ENCODE measurements at places on chromosomes 11 and 22.

GRCh38 chr11:77223797-77224196, 77.7 kb downstream of the GDPD4 start:
- no peak for DNase-seq

DNA sequence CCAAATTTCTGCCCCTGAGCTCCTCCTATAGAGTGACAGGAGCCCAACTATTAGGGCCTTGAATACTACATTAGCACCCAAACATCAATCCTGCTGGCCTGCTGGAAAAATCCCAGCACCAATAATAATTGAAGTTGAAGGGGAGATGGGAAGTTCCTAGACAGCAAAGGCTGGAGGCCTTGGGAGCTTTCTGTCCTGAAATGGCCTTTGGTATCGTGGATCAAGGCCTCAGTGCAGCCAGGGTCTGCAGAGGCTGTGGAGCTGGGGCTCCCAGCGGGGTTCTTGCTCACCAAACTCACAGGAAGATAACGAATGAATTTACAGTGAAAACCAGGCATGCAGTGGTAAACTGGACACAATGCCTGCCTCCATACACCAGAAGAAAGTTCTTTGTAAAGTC, 9.2 kb upstream of the MICALL1 start:
- no peak for DNase-seq

- DNase-seq, result no peak
Observed at GRCh38 chr11:10490398-10491241, 35.6 kb downstream of the AMPD3 start.

- no peak for DNase-seq
Observed at GRCh38 chr22:44068422-44069191, 44.5 kb downstream of the PARVB start.

GRCh38 chr11:128919216-128919615, 23.5 kb downstream of the TP53AIP1 start:
- no peak for DNase-seq

GRCh38 chr11:99199341-99199740, 178.6 kb downstream of the CNTN5 start:
- no peak for DNase-seq

DNA sequence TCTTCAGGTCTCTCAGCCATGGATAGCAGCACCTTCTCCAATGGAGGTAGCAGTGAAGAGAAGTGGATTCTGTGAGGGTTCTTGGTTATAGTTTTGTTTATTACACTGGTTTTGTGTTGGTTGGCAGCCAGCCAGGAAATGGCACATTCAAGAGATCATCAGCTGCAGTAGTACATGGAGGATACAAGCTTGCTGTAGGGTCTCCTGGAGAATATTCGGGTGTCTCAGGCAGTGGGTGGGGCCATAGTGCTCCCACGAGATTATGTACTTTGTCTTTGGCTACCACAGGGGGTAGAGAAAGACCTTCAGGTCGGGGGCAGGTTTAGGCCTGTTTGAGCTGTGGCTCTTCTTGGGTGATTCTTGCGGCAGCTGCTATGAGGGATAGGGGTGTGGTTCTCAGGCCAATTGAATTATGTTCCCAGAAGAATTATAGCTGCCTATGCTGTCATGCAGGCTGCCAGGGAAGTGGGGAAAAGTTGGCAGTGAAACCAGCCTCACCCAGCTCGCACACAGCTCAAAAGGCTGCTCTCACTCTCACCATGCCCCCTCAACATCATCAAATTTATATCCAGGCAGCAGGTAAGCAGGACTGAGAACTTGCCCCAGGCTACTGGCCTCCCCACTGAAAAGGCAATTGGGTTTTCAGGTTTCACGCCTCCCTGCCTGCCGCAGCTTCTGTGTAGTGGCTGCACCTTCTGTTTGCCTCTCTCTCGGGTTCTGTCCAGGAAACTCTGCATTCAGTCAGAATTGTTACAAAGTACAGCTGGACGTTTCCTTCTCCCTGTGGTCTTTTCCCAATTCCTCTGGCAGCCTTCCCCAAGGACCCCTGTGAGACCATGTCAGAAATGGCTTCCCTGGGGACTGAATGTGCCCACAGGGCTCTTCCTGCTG, 435.5 kb downstream of the LUZP2 start:
- DNase-seq, result no peak

DNA sequence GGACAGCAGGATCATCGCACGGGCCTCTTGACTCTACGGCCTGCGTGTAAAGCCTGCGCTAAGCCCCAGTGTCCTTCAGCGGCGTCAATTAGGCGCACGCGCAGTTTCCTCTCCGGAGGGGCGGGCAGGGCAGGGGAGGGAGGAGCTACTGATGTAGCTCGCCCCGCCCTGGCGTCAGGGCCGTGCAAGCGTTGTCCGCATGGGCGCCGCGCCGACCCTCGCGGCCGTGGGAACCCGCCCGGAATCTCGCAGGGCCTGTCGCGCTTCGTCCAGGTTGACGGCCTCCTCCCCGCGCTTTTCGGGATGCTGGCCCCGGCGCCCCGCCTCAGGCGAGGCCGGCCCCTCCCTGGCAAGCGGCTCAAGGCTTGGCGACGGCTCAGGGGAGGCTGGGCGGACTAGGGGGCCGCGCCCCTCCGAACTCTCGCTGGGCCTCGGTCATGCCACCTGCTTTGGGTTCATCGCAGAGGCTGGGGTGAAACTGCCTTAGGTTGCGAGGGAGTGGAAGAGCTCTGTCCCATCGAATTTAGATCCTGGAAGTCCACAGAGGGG, 61.1 kb downstream of the ST3GAL4 start:
- DNase-seq, result peak; percentile 62

GRCh38 chr11:116420030-116420429, 352.8 kb downstream of the BUD13 start:
- DNase-seq, result no peak

GRCh38 chr11:11976481-11977127, 31.8 kb downstream of the DKK3 start:
- no peak for DNase-seq

DNA sequence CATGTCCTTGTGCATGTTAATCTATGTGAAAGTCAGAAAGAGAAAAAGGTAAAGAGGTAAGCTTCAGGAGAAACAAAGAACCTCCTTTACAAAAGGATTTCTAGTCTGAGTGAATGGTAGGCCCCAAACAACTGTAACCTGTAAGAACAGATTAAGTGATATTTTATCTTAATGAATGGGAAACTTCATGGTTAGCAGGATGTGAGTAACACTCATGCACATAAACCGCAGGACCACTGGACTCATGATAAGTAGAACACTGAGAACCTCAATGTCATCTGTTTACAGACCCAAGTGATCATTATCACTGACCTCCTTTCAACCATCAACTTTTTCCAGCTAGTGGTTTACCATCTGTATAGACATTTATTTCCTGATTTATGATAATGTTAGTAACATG, 19.9 kb downstream of the OR8G5 start:
- no peak for DNase-seq

GRCh38 chr11:9210224-9210921, 54.8 kb downstream of the DENND5A start:
- DNase-seq, result no peak

- DNase-seq, result no peak
Observed at GRCh38 chr11:34977089-34977912, 60.9 kb downstream of the PDHX start.

- DNase-seq, result no peak
Observed at GRCh38 chr22:31173386-31174145, 13.6 kb downstream of the RNF185 start.

DNA sequence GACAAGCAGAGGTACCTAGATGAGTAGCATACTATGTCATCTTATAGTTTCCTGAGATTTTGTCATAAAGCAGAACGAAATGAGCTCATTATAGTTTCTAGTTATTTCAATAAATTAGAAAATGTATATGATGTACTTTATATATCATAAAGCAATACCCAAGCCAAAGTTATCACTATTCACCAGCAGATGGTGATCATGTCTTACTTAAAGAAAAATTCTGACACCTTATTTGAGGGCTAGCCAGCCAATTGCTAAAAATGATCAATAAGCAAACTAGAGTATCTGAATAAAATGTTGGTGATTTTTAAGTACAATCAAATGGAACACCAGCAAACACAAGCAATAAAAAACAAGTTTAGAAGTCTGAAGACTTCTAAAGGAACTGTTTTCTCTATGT, 44.1 kb downstream of the RSF1 start:
- DNase-seq, result peak; percentile 6

GRCh38 chr22:30717331-30717921, 22.8 kb downstream of the OSBP2 start:
- no peak for DNase-seq

GRCh38 chr11:117444711-117445658, 117.3 kb downstream of the CEP164 start:
- DNase-seq, result no peak

DNA sequence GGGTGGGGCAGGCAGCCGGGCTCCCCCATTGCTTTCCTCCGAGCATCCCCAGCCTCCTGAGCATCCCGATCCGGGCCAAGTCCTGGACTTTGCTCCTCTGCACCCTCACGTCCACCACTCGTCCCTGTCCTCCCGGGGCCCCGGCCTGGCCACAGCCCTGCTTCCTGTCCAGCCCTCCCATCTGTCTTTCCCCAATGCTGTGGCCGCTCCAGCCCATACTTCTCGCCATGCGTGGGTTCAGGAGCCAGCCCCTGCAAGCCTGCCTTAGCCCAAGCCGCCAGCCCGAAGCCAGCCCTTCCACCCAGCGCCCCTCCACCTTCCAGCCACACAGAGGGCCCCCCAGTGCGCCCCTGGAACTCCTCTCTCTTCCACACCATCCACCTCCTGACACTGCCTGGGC, 23.8 kb downstream of the MRPL23 start:
- DNase-seq, result no peak

DNA sequence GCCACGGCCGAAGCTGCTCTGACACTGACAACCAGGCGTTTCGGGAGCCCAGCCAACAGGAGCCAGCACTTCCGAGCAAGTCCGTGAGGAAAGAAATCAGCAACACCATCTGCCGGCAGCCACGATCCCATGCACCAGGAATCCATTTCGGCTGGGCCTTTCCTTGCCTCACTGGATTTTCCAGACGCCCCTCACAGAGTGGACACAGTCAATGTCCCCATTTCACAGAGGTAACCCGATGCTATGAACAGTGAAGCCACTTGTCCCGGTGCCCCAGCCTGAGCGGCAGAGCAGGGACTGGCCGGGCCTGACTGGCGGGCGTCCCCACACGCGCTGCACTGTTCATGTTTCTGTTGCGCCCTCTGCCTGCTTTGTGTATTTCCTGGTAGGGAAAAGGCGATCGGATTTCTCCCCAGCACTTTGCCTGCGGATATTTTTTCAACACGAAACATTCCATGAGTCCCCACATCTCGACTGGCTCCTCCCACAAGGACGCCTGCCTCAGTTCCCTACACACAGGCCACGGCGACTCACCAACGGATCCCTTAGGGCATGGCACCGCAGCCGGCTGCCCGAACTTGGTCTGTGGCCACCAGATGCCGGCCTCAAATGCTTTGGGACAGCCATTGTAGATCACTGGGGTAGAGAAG, 55.3 kb downstream of the TRMU start:
- DNase-seq, result no peak

DNA sequence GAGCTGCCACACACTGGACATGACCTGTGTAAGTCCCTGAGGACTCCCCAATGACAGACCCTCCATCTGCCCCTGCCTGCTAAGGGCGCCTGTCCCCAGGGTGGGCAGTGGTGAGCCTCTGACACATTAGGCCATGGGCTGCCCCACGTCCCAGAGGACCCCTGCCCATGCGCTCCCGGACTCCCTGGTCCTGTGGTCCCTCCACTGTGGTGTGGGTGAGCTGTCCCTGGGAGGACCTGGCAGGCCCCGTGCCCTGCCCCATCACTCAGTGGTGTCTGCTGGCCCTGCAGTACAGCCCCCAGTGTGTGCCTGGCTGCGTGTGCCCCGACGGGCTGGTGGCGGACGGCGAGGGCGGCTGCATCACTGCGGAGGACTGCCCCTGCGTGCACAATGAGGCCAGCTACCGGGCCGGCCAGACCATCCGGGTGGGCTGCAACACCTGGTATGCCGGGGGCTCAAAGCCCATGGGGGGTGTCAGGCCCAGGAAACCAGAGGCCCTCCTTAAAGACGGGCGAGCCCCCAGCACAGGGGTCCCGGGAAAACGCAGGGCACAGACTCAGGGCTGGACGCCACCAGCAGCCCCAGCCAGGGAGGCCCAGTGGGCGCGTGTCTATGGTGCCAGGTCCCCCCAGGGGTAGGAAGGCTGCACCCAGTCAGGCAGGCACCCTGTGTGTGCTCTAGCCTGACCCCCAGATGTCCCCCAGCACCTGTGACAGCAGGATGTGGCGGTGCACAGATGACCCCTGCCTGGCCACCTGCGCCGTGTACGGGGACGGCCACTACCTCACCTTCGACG, 18.7 kb downstream of the MUC5AC start:
- DNase-seq, result no peak

DNA sequence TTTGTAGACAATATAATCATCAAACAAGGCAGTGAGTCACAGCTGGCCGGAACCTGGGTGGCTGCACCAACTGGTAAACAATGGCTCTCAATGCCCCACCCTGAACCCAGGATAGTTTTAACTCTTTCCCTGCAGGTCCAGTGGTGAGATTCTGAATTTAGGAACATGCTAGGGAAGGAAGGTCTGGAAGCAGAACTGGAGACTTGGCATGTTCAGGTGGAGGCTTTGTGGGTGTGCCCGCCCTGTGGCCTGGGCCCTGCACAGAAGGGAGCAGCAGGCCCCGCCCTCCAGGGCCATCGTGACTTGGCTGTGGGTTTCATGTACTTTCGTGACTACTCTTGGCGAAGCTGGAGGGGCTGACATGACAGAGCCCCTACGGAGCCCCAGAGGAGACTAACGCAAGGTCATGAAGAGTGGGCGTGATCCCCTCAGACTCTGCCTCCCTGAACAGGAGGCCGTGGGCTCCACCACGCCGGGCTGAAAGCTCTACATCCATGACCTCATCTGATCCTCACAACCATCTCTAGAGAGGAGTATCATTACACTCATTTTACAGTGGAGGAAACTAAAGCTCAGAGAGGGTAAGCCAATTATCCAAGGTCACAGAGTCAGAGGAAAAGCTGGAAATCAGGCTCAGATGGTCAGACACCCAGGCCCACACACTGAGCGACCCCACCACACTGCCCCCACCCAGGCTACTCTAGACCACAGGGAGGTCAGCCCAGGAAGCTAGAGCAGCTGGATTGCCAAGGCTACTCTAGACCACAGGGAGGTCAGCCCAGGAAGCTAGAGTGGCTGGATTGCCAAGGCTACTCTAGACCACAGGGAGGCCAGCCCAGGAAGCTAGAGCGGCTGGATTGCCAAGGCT, 27.3 kb downstream of the MAFF start:
- DNase-seq, result no peak

DNA sequence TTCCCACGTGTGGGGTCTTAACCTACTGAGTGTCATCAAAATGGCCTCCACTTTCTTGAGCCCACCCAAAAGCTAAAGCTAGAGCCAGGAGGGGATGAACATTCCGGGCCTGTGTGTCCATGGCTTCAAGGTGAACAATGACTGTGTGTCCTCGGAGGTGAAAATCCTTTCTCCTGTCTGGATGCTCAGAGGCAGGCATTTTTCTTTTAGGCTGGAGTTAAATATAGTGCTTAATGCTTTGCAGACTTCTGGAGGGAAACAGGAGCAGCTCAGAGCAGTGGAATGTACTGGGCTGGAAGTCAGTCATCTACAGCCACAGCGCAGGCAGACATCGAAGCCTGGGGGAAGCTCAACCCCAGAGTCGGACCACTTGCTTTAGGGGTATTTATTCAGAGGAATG, 68.6 kb upstream of the TMEM45B start:
- no peak for DNase-seq
